NCI-H446 treated with DMSO at 0.1 percent for 48 hours (cell line): ENCODE measurements at places on chromosomes 5 and 9.

GRCh38 chr5:154309805-154310204, 119.3 kb downstream of the GALNT10 start:
- no peak for DNase-seq

GRCh38 chr5:10319202-10319851, 11.6 kb upstream of the CMBL start:
- DNase-seq = no peak

GRCh38 chr5:58983526-58984452, 400.9 kb downstream of the RAB3C start:
- no peak for DNase-seq

GRCh38 chr5:56142614-56143372, 90.3 kb downstream of the ANKRD55 start:
- DNase-seq = no peak

GRCh38 chr5:98787131-98787719, 13.8 kb downstream of the RGMB start:
- no peak for DNase-seq
